Eye (tissue), 1 donor: ENCODE measurements at places on chromosomes 11 and 22.

GRCh38 chr22:31400023-31400397 is 606 bp downstream of the DRG1 start:
- DNase-seq: no peak

DNA sequence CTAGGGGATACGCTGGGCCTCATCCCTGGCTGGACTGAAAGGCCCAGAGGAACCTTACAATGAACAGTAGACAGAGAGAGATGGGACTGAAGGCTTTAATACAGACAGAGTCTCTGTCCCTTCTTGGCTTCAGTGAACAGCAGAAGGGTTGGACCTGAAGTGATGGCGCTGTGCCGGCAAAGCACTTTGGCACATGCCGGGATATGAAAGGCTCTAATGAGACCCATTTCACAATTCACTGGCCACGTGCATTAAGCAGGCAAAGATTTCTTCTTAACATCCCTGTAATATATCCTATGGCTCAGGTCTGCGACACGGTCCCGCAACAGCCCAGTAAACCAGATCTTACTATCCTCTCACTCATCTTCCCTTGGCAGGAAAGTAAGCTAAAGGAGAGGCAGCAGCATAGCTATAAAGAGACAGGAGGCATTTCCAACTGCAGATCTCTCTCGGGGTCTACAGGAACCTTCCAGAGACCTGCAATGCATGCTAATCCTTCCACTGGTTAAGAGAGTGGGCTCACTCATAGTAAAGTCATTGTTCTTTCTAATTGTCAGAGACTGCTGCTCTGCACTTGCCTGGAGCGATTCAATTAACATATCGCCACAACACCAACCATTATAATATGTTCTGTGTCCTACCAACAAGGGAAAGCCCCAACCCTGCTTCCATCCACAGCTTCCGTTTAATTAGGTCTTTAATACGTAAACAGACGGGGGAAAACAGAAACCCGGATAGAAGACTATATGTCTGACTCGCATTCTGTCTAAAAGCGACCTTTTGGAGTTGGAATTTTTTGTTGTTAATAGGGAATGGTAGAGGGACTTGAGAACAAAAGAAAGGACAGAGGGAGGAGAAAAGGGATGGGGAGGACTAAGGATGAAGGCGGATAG is 1179.0 kb downstream of the LRRC4C start:
- DNase-seq: peak; percentile 77

DNA sequence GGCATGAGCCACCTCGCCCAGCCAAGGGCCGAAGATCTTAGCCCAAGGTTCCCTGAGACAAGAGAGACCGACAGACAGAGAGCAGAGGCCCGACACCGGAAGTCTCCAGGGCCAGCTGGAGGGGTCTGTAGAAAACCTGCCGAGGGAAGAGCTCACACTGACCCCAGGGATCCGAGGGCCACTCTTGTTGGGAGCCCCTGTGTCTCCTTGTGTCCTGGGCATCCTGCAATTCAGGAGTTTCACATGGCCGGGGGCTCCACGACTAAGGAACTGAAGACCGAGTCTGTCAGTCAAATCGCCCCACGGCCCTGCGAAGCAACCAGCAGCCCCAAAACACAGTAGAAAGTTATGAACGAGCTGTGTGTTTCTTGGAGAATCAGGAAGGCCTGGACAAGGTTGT is 1482.0 kb downstream of the BRD1 start:
- no peak for DNase-seq

GRCh38 chr11:17581036-17581731 is 34.1 kb downstream of the OTOG start:
- DNase-seq: no peak

GRCh38 chr22:37498289-37498909 is 12.2 kb upstream of the MFNG start:
- DNase-seq: peak; percentile 63

DNA sequence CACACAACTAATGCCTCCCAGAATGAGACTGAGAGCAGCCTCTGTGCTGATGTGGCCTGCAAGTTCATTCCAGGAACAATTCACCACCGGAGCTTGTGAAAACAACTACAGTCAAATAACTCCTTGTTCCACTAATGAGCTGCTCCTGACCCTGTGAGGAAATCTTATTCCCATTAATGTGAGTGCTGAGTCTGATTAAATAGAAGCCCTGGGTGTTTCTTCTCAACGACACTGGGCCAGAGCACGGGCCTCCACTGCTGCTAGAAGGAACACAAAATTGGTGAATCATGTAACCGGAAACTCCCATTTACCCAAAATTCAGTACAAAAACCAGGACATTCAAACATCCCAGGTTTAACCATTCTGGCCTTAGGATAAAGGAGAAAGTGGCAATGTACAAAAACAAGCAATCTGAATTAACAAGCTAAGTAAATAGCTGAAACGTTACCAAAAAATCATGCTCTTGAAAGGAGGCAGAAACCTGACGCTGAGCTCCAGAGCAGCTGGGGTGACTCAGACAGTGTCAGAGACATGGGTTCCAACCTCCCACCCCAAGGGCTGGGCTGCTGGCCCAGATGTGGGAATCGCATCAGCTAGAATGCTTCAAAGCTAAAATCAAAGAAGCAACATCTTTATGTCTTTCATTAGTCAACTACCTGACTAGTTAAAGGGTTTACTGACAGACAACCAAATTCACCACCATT is 26.7 kb downstream of the SERGEF start:
- DNase-seq: peak; percentile 31
